ENCODE measurements at places on chromosomes 16 and 17.

DNA sequence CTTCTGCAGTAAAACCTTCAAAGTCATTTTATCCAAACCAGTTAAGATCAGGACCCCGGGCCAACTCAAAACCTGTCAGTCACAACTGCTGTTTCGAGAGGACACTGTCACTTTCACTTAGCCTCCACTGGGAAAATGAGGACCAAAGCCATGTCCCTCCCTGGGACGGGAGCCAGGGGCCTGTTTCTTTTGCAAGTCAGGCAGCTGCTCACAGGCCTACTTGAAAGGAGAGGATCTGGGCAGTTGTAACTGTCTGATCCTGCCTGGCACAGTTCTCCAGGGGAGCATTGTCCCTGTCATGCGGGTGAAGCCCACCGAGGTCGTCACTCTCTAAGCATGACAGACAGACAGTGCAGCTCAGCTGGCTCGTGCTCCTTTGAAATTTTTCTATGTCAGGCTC is 276.2 kb downstream of the NPIPA8 start:
- no peak for DNase-seq

- DNase-seq, result no peak
Measured at GRCh38 chr17:74472890-74473289, 6.5 kb downstream of the CD300A start.

- DNase-seq, result no peak
Measured at GRCh38 chr16:49629851-49630250, 226.1 kb downstream of the ZNF423 start.

DNA sequence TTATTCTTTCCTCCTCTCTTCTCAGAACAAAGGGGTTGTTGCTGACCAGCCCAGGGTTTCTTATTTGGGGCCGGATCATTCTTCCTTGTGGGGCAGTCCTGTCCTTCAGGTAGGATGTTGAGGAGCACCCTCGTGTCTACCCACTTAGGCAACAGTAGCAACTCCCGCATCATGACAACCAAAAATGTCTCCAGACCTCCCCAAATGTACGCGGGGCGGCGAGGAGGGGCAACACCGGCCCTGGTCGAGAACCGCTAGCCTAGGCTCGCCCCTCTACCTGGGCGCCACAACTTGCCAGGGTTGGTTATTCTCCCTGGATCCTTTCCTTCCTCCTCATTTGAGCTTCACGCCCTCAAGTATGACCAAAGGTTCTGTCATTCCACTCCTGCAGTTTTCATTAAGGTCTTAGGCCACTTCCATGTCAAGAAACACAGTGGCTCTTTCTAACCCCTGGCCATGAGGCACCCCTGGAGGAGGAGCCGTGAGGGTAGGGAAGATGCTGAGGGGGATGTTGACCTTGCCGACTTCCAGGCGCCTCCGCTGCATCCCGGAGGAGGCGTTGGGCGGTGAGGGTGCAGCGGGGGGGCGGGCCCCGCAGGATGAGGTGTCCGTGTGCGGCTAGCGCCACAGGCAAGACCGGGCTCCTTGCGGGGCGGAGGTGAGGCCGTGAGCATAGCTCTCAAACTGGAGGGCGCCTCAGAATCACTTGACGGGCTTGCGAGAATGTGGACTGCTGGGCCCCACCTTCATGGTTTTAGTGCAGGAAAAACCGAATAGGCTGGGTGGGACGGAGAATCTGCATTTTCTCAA is 712 bp upstream of the SPECC1 start:
- no peak for DNase-seq

GRCh38 chr17:38418693-38419507 is 9.4 kb upstream of the ARHGAP23 start:
- peak; percentile 27 for DNase-seq

DNA sequence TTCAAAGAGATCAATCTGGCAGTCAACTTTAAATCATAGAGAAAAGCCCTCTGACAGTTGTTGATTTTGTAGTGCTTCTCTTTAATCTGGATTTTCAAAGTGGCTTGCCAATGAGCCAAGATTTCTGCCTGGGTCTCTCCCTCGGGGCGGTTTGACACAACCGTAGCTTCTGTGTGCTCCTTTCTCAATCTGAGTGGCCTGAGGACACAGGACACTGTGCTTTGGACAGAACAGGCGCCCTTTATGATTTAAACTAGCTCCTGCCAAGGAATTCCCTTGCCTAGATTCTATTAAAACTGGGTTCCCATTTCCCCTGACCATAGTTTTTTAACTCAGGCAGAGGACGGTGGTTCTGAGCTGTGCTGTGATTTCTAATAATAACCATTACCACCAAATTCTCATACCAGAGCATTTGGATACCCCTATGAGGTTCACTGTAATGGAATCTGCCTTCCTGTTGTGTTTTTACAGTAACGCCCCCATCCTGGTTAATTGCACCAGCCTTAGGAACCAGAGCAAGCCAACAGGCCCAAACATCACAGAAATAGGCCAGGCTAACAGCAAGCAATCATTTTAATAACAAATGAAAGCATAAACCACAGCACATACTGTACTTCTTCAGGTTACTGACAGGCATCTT is 4.0 kb downstream of the ZFHX3 start:
- no peak for DNase-seq

DNA sequence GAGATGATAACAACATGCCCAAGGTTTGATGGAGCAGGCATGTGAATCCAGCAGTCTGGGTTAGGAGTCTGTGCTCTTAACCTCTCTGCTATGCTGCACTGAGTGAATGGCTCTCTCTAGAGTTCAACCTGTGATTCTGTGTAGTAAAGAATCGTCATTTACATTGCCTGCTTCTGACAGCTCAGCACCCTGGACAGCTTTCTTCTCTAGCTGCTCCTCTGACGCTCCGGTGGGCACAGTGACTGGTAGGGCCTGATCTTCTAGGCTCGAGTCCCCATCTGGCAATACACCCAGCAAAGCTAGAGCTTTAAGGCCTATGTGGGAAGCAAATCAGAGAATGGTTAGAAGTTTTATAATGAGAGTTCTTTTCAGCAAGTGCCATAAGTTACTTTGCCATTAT is 85.3 kb upstream of the ATP2A3 start:
- DNase-seq, result no peak

- no peak for DNase-seq
Measured at GRCh38 chr16:4911970-4912386, 25.0 kb downstream of the PPL start.
